ENCODE measurements at places on chromosomes 7 and 10.
A peak's percentile ranks its signal among the peaks of the same experiment; 100 is the strongest.

DNA sequence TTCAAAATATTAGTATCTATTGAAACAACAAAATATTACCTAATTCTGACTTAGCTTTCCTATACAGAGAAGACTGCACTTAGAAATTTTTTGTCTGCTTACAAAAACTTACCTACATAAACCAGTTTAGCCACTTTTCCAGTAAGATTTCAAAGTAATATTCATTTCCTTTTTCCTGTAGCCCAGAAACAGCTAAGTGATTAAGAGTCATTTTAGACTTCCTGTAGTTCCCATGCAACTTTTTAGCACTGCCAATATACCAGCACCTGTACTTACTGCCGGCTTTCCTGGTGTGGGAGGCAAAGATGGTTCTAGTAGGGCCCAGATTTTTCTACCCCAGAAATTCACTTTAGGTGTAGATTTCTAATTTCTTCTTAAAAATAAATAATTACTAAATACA, 21.8 kb downstream of the NT5C2 start:
- no peak for DNase-seq

- peak; percentile 6 for DNase-seq
Measured at GRCh38 chr7:156309016-156309620, 331.5 kb upstream of the RNF32 start.

GRCh38 chr7:36668080-36668479, 56.2 kb downstream of the AOAH start:
- no peak for DNase-seq

GRCh38 chr7:72244826-72245398, 167.2 kb downstream of the CALN1 start:
- DNase-seq = no peak

- no peak for DNase-seq
Measured at GRCh38 chr10:51999096-51999495, 299.7 kb upstream of the CSTF2T start.

DNA sequence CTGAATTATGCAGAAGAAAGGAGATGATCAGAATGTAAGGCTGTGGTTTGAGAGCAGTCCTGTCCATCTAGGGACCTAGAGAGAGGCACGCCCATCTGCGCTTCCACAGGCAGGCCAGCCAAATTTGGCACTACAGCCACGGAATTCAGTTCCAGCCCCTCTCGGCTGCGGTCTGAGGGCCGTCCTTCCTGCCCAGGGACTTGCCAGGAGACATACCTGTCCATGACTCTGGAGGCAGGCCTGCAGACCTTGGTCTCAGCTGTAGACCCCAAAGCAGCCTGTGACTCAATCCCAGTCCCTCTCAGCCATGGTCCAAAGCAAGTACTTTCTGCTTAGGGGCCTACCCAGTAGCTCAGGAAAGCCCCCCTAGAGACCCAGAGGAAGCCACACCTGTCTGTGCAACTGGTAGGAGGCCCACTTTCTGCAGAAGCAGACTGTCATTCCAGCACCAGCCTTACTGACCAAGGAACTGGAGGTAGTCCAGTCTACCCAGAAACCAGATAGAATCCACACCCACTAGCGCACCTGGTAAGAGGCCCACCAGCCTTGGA, 720.9 kb downstream of the PARD3 start:
- DNase-seq = no peak

Measured in cerebellum (tissue), 4 donors.